T-helper 17 cell (primary cell): ENCODE measurements at places on chromosomes 4 and X.

DNA sequence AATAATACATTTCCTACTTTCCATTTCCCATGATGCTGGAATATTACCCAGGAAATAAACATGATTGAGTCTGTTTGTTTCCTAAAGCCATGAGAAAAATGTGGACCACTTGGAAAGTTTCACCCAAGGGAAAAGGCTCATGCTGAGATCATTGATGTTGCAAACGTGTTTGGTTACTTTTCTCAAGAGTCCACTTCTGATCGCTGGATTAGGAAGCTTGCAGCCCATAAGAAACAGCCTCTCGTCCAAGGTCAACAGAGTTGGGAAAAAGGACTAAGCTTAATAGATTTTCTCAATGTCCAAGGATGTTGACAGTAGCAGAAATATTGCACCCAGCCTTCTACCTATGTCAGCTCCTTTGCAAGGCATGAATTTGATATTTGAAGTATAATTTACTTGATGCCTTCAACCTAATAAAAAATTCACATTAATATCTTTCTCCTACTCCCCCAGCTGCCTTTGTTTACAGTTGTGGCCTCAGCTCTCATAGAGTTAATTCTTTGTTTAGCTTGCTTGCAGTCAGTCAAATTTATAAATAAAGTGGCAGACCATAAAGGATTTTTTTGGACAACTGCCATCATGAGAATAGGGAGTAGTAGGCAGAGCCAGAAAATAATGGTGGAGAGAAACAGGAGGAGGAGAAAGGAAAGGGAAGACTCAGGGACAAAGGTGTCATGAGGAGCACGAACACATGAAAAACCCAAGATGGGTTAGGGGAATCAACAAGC is 65.6 kb upstream of the BLTP1 start:
- no peak overlapping the region for H3K4me3 ChIP-seq
- no peak overlapping the region for H3K27ac ChIP-seq
- no peak for DNase-seq
- no peaks in the 10 kb centered on the region for H3K36me3 ChIP-seq
- no peaks in the 10 kb centered on the region for H3K4me1 ChIP-seq

DNA sequence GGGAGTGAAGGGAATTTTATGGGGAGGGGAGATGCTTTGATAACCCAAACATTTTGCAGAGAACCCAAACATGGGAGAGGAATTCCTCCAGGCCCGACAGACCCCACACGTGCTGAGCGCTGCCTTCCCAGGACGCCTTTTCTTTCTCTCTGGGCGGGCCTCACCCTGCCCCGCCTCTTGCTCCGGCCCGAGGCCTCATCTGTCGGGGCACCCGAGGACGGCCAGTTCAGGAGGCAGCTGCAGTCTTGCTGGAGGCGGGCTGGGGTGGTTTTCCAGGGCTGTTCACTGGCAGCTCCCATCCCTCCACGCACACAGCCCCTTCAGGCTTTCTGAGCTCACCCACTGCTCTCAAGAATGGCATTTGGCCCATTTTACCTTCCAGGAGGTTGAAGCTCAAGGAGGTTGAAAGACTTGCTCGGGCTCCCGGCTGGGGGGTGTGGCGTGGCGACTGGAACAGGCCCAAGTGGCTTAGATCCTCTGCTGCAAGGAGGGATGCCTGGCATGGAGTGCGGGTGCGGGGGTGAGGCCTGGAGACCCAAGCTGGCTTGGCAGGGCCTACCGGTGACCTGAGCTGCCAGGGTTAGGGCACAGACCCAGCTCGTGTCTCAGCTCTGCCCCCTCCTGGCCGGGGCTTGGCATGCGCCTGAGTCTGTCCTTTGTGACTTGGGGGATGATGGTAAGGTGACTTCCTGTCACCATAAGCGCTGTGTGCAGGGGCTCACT is 99.2 kb downstream of the PSAPL1 start:
- H3K36me3 ChIP-seq: peaks cover 2% of the 10 kb centered on the region
- H3K4me3 ChIP-seq: no peak overlapping the region
- H3K27me3 ChIP-seq: peaks cover 9% of the 10 kb centered on the region
- DNase-seq: no peak
- no peak overlapping the region for H3K27ac ChIP-seq

- no peak overlapping the region for H3K27ac ChIP-seq
- no peaks in the 10 kb centered on the region for H3K36me3 ChIP-seq
- no peak for DNase-seq
- H3K4me1 ChIP-seq: no peaks in the 10 kb centered on the region
- H3K27me3 ChIP-seq: no peaks in the 10 kb centered on the region
These were observed 171.4 kb downstream of the GPC3 start for GRCh38 chrX:133813971-133814370.

DNA sequence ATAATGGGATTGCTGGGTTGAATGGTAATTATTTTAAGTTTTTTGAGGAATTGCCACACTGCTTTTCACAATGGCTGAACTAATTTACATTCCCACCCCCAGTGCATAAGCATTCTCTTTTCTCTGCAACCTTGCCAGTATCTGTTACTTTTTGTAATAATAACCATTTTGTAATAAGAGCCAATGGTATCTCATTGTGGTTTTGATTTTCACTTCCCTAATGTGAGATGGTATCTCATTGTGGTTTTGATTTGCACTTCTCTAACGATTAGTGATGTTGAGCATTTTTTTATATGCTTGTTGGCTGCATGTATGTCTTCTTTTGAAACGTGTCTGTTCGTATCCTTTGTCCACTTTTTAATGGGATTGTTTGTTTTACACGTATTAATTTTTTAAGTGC is 213.1 kb upstream of the HDX start:
- DNase-seq: no peak
- H3K36me3 ChIP-seq: no peaks in the 10 kb centered on the region
- no peaks in the 10 kb centered on the region for H3K4me1 ChIP-seq
